ENCODE measurements at places on chromosomes 16 and 17.

DNA sequence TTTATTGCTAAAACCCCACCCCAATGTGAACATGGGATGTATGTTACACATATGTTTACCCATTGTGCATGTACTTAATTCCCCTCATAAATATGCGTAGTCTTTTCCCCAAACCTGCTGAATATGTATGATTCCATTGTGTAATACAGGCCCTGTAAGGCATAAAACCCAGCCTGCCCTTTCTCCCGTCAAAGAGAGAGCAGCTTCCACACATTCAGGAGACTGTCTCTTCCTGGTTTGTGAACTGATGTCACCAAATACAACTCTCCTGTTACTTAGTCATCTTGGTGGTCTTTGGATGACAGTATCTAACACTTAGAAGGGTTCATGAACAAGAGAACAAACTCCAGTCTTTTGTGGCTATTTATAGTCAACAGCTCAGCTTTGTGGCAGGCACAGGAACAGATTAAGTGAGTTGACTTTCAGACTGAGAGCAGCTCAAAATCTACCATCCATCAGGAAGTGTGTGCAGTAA, 24.7 kb upstream of the TMC7 start:
- DNase-seq: no peak

GRCh38 chr16:60127196-60127595, 1393.1 kb upstream of the GOT2 start:
- DNase-seq: no peak

DNA sequence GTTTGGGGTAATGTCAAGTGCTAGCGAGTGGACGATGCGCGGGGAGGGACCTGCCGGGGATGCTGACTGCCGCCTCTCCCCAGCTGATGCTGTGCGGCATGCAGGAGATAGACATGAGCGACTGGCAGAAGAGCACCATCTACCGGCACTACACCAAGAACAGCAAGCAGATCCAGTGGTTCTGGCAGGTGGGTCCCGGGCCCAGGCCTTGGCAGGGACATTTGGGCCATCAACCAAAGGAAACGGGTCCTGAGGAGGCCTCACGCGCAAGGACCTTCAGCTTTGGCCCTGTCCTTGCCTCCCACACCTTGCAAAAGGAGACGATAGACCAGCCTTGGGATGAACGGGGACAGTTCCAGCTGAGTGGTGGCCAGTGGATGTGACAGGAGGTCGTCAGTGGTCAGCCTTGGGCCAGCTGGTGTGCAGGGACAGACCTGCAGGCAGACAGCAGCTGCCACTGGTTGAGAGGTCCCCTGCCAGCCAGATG, 13.6 kb upstream of the CLEC18A start:
- no peak for DNase-seq

- no peak for DNase-seq
Measured at GRCh38 chr17:65902831-65903522, 289.0 kb downstream of the CEP112 start.

DNA sequence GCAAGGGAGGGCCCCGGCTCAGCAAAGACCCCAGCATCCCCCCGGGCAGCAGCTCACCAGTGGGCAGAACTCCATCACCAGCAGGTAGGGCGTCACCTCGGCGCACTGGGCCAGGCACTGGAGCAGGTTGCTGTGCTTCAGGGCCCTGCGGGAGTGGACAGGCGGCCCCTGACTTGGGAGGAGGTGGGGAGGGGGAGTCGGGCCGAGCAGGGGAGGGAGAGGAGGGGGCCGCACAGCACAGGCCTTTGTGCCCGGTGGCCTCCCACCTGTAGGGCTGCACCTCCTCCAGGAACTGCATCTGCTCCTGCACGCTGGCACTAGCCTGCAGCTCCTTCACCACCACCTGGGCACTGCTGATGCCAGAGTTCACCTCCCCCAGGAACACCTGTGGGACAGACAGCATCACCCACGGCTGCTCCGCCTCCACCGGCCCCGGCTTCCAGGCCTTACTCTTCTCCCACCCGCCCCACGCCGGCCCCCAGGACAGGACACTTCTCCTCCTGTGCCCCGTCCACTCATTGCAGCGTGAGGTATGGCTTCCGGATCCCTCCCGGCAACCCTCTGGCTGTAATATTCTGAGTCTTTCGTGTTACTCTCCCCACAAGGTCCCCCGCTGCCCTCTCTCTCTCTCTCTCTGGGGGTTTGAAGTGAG, 37.7 kb upstream of the PVALEF start:
- no peak for DNase-seq

DNA sequence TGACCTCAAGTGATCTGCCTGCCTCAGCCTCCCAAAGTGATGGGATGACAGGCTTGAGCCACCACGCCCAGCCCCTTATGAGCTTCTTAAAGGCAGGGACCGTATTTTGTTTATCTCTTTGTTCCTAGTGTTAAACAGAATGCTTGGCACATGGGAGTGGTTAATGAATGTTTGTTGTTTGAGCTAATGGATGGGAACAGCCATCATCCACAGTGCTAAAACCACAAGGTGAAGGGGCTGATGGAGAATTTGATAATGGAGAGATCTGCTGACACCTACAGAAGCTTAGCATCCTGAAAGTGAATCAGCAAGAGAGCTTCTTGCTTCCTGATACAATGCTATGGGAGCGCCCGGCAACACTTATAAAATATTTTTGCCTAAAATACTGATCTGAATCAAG, 8.6 kb upstream of the CDH1 start:
- no peak for DNase-seq

DNA sequence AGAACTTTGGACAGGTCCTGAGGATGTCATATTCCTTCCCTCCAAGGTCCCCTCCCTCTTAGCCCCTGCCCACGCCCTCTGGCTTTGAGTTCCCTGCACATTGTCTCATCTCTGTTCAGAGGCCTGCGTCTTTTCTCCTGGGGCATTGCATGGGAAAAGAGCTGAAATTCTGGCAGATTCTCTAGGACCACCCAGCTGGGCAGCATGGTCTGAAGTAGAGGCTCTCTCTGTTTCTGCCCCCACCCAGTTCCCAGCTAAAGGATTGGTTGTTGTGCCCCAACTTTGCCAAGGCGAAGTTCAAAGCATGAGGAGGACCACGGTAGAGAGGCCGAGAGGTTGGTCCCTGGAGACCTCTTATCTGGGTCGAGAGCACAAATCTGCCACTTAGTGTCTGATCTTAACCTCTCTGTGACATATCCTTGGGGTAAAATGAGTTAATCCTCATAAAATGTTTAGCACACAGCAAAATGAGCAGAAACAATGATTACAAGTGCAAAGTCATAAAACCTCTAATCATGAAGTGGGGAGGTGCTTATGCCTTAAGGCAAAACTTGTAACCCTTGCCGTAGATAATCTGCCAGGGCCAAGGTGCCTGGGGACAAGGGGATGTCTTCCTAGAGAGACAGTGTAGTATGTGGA, 2.4 kb downstream of the ABAT start:
- DNase-seq: no peak

- no peak for DNase-seq
Measured at GRCh38 chr16:29765167-29766032, 12.7 kb upstream of the ZG16 start.

DNA sequence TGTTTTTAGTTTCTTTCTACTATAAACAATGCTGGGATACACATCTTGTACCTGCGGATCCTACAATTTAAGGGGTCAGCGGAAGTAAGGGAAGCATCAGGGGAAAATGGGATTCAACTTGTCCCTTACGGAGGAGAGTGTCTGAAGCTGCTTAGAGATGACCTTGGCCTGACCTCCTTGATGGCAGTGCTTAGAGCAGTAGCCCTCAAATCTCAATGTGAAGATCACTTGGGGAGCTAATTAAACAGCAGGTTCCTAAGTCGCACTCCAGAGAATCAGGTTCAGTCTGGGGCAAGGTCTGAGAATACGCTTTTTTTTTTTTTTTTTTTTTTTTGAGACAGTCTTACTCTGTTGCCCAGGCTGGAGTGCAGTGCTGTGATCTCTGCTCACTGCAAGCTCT, 9.6 kb upstream of the METTL16 start:
- DNase-seq: no peak

DNA sequence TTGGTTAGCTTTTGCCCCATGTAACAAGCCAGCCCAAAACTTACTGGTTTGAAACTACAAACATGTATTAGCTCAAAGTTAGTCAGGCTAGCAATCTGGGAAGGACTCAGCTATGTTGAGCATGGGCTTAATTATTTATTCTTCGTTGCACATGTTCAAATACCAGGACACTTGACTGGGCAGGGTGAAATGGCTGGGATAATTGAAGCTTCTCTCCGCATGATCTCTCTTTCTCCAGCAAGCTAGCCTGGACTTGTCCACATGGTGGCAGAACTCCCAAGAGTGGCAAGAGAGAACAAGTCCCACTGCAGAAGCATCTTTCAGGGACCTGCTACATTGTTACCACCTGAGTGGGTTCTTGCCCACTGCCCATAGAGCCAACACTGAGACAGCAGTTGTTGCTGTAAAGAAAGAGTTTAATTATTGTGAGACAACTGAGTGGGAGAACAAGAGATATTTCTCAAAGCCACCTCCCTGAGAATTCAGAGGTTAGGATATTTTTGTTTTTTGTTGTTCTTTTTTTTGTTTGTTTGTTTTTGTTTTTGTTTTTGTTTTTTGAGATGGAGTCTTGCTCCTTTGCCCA, 16.8 kb upstream of the ATF7IP2 start:
- DNase-seq: no peak

DNA sequence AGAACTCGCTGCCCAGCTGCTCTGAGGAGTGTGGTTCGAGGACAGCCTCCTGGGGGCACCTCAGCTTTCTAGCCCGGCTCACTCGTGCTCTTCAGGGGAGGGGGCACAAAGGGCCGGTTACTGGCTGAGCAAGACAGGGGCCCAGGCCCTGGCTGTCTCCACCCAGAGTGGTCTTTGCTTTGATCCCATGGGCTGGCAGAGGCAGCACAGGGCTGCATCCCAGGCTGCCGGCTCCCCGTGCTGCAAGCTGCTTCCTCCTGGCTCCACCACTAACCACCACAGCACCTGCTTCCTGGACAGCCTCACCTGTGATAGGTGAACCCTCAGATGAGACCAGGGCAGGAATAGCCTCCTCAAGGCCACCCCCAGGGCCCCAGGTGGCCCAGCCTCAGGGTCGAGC, 6.8 kb downstream of the SPPL2C start:
- no peak for DNase-seq

- DNase-seq: no peak
Measured at GRCh38 chr17:43327834-43328420, 70.9 kb upstream of the ARL4D start.

GRCh38 chr16:18839555-18839954, 38.2 kb upstream of the ARL6IP1 start:
- no peak for DNase-seq

DNA sequence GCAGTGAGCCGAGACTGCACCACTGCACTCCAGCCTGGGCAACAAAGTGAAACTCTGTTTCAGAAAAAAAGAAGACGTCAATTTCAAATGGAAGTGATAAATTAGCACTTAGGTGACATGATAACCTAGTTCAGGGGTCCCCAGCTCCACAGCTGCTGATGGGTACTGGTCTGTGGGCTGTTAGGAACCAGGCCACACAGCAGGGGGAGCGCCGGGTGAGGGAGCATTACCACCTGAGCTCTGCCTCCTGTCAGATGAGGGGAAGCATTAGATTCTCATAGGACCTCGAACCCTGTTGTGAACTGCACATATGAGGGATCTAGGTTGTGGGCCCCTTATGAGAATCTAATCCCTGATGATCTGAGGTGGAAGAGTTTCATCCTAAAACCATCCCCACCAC, 253.0 kb downstream of the FOXL1 start:
- DNase-seq: no peak

- DNase-seq: no peak
Measured at GRCh38 chr16:64390102-64390501, 731.8 kb downstream of the CDH11 start.

- peak; percentile 57 for DNase-seq
Measured at GRCh38 chr17:32755045-32755805, 121.7 kb downstream of the MYO1D start.

DNA sequence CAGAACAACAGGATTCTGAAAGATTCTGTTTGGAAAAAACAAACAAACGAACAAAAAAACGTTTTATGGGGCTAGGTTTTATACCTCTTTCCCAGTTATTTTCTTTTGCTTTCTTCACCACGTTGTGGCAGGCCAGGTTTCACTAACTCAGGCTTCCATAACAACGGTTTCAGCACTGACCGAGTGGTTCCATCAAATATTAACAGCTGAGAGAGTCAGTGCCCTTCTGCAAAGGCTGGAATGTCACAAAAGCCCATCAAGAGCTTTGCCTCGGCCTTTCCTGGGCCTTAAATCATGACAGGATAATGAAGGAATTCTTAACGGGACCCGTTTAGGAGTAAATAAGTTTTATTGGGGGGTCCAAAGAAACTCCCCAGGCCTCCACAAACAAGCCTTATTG, 34.2 kb downstream of the MPHOSPH6 start:
- DNase-seq: no peak

GRCh38 chr16:73210686-73211085, 162.8 kb upstream of the ZFHX3 start:
- no peak for DNase-seq

DNA sequence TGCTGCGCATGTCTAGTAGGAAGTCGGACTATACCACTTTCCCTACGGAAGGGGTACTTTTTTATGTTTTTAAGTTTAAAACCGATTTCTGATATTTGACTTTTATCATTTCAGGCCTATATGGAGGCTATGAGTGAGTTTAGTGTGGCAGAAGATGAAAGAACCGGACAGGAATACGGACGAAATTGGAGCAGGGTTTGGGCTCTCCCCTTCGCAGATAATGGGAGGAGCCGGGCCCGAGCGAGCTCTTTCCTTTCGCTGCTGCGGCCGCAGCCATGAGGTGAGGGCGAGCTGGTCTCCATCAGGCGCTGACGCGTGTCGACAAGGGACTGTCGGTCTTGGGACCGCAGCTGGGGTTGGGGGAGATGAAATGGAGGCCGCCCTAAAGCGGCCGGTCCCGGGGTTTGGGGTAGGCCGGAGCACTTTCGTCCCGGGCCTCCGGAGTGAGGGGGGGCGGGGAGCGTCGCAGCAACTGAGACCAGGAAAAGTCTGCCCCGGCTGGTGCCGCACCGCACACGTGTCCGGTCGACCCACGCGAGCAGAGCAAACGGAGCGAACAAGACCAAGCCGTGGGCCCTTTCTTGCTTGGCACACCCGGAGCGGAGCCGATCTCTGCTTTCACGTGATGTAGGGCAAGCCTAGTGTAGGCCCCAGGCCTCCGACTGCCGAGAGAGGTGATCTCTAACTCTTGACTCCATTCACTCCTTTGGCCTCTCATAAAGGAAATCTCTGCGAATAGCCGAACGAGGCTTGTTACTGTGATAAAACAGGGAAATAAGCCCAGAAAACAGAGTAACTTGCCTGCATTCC, at the start of gene RPL19:
Gene RPL19 (plus strand): TSS at position 214 of the 810 bp plus-strand sequence. CDS start 62 bp downstream, at position 276.
- peak; percentile 88 for DNase-seq

DNA sequence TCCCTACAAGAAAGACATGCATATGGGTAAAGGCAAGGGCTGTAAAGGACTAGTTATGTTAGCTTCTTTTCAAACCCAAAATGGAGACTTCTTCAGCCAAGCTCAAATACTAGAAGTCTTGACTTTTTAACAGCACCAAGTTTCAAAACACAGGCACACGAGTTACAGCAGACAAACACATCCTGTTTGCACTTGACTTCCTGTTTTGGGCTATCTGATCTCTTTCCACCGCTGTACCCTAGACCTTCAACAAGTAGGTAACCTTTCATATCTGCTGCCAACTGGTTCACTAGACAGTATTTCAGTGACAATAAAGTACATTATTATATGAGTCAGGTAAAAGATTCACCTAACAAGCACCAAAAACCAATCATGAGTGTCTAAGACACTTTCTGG, 12.3 kb downstream of the RFFL start:
- DNase-seq: peak; percentile 56

- no peak for DNase-seq
Measured at GRCh38 chr16:14337303-14338191, 266.4 kb downstream of the MRTFB start.

GRCh38 chr17:79461041-79461440, 149.8 kb downstream of the RBFOX3 start:
- no peak for DNase-seq
